Stimulated activated CD4-positive, alpha-beta T cell treated with anti-CD3 and anti-CD28 coated beads, Interleukin-2, amount 100 ng/mL, for 4 hours (primary cell): ENCODE measurements at places on chromosomes 7 and 10.

DNA sequence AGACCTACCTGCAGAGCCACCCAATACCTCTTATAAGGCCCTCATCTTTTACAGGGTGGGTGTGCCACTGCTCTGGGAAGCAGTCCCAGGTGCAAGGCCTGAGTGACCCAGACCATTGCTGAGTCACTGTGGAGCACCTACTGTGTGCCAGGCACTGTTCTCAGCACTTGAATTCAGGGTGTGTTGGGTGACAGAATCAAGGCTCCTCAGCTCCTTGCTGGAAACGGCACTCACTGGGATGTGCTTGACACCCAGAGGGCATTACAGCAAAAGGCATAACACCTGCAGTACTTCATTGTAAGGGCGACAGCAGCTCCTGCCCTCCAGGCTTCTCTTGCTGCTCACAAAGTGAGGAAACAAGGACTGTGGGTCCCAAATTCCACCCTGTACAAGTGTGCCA lies 7.1 kb downstream of the CAMK2B start:
- no peak for DNase-seq

- DNase-seq, result no peak
Measured at GRCh38 chr7:134289423-134289822, 27.3 kb downstream of the SLC35B4 start.

GRCh38 chr10:88017781-88018180 lies 154.4 kb downstream of the PTEN start:
- no peak for DNase-seq

DNA sequence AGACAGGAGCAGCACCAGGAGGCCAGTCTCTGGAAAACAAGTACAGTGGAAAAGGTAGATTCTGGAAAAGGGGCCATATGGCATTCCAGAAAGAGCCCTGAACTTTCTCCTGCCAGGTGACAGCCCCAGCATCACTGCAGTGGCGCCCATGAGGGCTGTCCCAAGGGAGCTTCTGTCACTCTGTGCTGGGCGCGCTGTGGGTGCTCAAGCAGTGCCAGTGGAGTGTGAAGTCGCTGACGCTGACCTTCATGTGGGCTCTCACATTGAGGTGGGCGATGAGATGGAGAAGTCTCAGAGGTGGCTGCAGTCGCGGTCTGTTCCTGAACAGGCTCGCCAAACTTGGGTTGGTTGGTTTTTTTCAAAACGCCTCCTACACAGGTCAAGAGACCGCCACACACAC lies 38.2 kb downstream of the FKBP6 start:
- no peak for DNase-seq

DNA sequence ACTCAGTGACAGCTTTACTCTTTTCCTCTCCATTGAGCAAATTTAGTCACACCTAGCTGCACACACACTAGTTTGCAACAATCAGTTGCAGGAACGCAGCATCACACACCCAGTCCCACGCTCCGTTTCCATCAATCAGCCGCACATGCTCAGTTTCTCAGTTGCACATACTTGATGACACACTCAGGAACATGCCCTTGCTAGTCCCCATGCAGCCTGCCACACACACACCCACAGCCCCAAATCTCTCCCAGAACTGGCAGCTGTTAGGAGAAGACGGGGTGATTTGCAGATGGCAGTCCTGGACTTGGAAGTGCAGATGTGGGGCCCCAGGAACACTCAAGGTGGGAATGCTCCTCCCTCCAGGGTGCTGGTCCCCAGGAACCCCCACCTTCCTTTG lies 7.7 kb downstream of the LBX1 start:
- DNase-seq, result no peak
